GM12864 (cell line): ENCODE measurements at places on chromosomes 11 and 22.

DNA sequence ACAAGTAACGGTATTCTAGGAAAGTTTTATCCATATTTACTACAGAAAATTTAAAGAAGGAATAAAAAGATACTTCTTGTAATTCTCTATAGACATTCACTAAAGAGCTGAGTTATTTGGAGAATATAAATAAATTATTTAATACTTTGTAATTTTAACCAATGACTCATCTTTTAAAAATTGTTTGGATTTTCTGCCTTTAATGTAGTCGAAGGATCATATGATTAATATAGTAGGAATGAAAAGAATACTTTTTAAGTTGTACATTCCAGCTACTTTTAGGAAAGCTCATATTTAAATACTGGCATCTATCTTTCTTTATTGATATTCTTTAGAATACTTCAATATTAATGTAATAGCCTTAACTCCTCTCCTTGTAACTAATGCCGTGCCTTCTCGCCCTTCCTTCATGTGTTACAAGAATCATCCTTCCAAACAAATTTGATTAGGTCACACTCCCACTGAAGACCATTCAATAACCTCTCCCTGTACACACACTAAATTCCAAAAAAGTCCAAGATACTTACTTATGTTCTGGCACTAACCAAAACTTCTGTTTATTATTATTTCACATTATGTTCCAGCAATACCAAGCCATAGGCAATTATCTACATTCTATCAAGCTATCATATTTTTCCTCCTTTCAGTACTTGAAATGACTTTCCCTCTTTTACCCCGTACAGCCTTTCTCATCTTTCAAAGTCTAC, 501.9 kb downstream of the CNTN5 start:
- no peak for DNase-seq

DNA sequence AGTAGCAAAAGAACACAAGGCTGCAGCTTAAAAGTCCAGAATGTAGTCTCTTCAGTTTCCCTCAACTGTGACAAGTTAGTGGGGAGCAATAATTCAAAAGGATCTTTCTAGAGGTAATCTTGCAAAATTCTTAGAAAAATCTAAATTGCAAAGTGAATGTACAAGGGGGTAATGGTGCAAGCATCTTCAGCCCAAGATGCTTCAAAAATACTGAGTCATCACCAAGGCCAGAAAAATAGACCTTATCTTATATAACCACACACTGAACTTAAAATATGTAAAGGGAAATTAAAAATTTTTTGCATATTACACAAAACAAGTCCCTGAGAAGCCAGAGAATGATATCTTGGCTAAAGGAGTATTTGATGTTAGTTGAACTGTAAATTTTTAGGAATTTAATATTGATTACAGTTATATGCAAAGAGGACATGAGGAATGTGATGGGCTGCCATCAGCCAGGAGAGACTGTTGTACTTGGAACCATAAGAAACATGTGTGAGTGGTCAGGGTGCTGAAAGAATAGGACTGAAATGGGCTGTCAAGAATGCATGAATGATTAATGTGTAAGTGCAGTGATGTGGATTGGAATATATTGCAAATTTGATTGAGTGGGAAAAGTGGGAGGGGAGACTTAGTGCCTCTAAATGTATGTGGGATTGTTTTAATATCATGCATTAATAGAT, 85.7 kb upstream of the LIN7C start:
- no peak for DNase-seq

GRCh38 chr11:46200537-46201281, 76.8 kb upstream of the CREB3L1 start:
- DNase-seq = no peak

- no peak for DNase-seq
Observed at GRCh38 chr11:70682760-70683159, 284.4 kb downstream of the CTTN start.

- DNase-seq = no peak
Observed at GRCh38 chr11:38530226-38530625, 1932.2 kb upstream of the RAG2 start.

DNA sequence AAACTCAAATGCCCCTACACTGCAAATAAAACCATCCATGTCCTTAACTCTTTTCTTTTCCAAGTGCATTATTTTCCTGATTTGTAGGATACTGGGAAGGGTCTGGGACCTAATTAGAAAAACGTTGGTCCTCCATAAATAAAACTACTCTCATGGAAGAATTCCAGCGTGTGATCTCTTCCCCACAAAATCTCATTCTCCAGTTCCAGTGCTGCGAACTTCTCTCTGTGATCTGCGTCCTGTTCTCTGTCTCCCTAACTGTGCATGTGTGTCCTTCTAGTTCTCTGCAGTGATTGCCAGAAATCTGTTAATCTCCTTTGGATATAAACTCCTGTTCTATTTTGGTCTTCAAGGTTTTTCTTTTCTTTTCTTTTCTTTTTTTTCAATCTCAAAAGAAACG, 148.1 kb downstream of the BBOX1 start:
- no peak for DNase-seq

DNA sequence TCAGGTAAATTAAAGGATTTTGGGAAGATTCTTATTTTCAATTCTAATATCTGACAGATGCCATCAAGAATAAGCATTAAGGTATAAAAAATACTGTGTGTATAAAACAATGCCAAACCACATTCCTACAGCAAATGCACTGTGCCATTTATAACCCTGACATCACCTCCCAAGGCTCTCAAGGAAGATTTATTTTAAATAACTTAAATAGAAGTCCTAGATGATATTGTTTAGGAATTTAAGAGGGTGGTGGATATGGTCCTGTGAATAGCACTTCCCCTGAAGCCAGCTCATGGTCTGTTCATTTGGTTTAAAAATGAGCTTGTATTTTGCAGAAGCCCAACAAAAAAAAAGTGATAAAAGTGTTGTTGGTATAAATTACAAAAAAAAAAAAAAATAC, 32.1 kb downstream of the PPIL2 start:
- DNase-seq = no peak

DNA sequence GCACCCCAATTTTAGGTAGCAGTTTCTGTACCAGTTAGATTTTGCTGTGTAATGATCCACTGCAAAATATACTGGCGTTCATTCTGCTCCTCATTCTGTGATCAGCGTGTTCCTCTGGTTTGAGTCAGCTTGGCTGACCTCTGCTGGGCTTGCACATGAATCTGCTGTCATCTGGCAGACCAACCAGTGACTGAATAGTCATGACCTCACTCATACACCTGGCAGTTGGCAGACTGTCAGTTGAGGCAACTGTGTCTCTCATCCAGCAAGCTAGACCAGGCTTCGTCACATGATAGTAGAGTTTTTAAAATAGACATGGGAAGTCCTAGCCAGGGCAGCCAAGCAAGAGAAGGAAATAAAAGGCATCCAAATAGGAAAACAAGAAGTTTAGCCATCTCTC, 316.3 kb upstream of the LARGE1 start:
- DNase-seq = no peak

GRCh38 chr11:59187035-59187434, 15.1 kb downstream of the DTX4 start:
- no peak for DNase-seq

DNA sequence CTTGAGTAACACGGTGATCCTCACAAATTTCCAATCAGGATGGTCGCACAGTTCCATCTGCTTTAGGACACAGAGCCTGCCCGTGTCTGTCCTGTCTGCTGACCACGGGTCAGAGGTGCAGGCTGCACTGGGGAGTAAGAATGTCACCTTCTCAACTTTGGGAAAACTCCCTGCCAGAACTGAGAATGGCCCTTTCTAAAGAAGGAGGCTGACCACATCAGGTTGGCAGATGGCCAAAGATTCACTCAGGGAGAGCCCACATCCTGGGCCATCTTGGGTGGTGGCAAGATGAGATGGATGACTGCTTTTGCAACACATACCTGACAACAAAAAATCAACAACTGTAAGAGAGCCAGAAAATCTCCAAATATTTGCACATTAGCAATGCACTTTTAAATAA, 101.9 kb downstream of the IGLL1 start:
- DNase-seq = no peak

GRCh38 chr22:46087816-46088277, 62.5 kb upstream of the PPARA start:
- no peak for DNase-seq

DNA sequence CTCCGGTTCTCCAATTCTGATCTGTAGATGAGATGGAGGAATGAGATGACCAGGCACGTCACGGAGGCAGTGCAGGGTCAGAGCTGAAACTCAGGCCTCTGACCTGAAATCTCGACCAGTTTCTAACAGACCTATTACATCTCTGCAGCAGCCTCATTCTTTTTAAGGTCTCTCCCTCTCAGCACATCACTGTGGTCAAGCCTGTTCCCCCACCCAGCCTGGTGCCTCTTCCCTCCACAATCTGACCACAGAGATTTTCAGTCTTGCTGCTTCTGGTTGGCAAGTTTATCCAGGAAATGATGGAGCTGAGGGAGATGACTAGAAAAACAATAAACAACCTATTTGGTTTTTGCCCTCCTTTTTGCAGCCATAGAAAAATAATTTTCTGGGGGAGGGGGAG, 9.5 kb downstream of the GRAMD1B start:
- no peak for DNase-seq

GRCh38 chr22:47645450-47645914, 883.0 kb downstream of the TBC1D22A start:
- no peak for DNase-seq

DNA sequence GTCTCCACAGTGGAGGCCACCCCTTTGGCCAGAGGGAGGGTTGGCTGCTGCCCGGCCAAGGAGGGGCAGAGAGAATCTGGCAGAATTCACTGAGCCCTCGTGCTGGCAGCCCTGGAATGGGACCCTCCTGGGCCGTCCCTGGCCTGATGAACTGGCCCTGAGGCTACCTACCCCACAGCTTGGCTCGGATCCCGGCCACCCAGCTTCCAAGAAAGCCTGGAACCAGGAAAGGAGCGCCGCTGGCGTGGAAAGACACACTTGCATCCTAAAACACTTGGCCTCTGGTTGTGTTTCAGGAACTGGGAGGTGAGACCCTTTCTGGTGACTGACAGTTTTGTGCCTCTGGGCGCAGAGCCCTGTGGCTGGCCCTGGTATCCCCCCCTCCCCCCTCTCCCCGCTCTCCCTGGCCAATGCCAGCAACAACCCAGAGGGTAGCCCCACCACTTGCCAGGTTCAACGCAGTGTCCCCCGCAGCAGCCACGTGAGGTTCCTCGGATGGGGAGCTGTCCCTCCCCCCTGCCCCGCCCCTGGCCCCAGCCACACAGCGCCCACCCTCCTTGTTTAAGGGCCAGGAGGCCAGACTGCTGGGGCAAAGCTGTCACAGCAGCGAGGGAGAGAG, 693 bp downstream of the NFAM1 start:
- DNase-seq = no peak

DNA sequence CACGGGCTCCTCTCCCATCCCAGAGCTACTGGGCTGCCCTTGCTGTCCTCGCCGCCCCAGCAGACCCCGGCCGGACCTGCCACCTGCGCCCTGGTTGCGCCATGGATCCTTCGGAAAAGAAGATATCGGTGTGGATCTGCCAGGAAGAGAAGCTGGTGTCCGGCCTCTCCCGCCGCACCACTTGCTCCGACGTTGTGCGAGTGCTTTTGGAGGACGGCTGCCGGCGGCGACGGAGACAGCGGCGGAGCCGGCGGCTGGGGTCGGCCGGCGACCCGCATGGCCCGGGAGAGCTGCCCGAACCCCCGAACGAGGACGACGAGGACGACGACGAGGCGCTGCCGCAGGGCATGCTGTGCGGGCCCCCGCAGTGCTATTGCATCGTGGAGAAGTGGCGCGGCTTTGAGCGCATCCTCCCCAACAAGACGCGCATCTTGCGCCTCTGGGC, 382 bp downstream of the RASSF10 start:
- DNase-seq = no peak

DNA sequence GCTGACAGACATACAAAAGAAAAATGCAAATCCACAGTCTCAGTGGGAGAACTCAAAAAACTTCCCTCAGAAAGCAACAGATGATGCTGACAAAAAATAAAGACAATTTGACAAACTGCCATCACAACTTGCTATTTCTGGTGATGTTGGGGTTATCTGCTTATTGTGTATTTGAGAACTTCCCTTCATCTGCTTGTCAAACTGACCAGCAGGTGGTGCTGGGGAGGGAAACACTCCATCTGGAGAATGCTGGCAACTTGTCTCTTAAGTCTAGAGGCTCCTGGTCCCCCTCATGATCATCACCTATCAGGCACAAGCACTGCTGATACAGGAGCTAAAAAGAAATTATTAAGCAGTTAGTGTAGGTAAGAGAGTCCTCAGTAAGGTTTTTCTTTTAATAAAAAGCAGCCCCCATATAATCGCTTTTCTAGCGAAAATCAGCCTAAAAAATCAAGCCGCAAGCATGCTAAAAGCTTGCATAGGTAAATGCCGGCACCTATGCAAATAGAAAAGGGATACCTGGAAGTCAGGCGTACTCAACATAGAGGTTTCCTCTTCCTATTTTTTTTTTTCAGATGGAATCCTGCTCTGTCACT, 9.8 kb upstream of the FAM111B start:
- DNase-seq = no peak

- no peak for DNase-seq
Observed at GRCh38 chr22:32501836-32502752, 27.5 kb downstream of the FBXO7 start.
